GM04503 (cell line): ENCODE measurements at places on chromosomes 11 and 22.
A peak's percentile ranks its signal among the peaks of the same experiment; 100 is the strongest.

DNA sequence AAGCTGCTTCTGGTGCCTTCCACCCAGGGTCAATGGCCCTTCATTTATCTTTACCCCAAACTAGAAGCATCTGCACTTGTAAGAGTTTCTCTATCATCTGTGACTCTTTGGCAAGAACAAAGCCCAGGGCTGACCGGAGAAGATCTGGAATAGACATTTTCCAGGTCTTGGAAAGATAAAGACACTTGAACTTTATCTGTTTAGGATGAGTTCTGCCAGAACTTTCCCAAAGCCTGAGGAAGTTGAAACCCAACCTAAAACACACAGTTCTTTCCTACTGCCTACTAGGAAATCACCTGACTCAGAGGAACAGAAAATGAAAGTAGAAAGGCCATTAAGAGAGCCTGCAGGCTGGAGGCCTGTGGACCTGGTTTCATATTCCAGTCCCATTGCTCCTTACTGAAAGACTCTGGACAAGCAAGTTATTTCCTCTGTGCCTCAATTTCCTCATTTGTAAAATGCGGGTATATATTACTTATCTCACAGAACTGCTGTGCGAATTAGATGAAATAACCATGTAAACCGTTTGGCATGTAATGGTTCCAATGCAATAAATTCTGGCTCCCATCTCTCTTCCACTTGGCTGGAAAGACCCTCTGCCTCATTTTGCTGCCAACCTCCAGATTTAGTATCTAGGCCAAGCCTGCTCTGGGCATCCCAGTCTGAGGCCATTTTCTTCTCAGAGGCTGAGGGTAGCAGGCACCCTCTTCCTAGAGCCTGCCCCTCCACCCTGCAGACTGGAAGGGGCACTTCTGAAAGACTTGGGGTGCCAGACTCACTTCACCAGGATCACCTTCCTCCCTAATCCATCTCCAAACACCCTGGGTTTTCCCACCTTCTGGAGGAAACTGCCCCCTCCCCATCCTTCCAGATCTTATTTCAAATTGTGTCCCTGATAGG, 1.2 kb downstream of the UBE2L6 start:
- peak; percentile 3 for DNase-seq

DNA sequence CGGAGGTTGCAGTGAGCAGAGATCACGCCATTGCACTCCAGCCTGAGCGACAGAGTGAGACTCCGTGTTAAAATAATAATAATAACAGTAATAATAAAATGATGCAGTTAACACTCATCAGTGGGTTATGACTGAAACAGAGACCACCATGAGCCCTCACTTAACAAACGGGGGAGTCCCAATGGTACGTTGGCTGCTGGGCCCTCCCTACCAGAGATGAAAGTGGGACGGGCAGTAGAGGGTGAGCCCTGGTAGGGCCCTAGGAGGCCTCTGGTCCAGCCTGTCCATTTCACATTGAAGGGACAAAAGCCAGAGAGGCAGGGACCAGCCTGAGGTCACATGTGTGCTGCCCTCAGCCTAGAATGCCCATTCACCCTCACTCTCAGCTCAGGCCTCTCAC, 13.7 kb upstream of the KIAA0930 start:
- no peak for DNase-seq

DNA sequence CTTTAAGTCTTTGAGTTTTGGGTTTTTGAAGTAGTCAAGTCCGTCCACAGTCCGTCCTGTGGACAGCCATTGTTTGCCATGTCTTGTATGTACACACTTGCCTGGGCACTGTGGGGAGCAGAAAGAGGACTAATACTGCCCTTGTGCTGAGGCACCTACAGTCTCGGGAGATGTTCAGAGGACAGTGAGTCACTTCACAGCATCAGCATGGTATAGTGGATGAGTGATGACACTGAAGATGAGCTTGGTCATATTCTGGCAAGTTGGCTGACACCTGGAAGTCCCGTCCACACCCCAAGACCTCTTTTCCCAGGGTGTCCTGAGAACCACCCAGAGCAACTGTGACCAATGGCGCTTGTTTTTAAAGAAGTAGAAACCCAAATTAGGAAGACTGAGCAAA, 29.2 kb downstream of the NF2 start:
- DNase-seq: no peak

DNA sequence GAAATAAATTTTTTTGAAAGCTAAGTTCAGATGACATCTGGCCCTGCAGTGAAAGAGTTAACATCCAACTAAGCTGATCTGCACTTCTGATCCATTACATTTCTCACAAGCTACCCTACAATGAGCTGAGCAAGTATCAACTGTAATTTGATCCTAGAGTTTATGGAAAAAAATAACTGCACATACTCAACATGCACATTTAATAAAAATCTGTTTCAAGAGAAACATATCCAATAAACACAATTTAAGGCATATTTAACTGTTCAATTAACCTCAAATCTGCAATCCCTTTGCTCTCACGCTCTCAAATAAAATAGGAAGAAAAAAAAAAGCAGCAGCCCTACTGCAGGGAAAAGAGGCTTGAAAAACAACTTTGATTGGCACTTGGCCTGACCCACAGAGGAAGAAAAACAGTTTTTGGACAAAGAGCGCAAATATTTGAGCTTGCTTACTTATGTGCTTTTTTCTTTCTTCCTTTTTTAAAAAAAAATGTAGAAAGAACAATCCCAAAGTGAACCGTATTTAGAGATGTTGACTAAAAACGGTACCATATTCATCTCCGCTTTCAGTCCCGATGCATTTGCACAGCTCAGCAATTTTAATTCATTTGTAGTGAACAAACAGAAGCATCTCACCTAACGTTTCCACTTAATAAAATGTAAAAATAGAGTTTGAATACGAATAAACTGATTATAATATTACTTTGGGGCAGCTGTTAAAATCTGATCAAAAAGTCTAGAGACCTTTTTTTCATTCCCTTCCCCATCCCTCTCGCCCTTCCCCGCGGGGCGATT, 1.6 kb downstream of the SESN3 start:
- no peak for DNase-seq

- no peak for DNase-seq
Observed at GRCh38 chr11:69465236-69466000, 16.0 kb upstream of the LINC01488 start.

DNA sequence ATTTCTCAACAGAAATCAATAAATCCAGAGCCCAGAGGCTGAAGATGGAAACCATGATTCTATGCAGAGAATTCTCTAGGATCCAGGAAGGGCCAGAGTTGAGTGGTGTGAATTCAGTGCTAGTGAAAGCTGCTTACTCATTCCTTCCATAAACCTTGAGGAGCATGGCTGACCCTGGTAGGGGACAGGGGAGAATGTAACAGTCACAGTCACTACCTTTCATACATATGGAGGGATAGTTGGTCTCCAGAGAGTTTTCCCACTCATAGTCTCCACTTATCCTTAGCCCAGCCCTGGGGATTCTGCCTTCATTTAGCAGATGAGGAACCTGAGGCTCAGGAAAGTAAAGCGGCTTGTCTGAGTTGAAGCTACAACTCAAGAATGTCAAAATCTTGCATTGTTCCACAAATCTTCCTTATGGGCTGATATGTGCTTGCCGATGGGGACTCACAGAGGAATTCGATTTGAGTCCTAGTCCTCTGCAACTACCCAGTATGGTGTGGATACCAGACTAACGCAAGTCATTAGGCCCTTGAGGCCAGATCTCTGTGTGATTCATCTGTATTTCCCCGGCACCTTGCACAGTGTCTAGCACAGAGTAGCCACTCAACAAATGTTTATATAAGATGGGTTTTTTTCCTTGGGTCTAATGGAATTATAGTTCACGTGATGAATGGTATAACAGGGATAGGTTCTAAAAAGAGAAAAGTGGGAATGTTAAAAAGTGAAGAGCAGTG, 3.7 kb upstream of the ANAPC15 start:
- DNase-seq: no peak

DNA sequence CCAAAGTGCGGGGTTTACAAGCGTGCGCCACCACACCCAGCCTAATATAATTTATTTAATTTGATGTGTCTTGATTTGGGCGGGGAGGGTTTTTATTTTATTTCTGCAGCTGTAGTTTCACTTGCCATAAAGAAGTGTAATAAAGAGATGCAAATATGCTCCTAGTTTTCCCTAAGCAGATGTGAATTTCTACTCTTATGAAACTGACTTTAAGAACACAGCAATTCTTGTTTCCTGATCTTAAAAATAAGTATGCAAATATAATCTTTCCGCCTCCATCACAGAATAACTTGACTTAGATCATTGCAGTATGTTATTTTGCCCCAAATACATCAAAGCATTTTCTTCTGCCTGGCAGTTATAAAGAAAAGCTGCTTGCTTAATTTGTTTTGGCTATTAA, 4.4 kb downstream of the SPCS2 start:
- no peak for DNase-seq

- no peak for DNase-seq
Observed at GRCh38 chr22:17774206-17774925, at the start of gene BID. TSS of gene BID (minus strand) at chr22:17774469. CDS start at chr22:17750116, 24,353 bp downstream.

GRCh38 chr11:206526-207207, 532 bp downstream of the BET1L start:
- DNase-seq: no peak

DNA sequence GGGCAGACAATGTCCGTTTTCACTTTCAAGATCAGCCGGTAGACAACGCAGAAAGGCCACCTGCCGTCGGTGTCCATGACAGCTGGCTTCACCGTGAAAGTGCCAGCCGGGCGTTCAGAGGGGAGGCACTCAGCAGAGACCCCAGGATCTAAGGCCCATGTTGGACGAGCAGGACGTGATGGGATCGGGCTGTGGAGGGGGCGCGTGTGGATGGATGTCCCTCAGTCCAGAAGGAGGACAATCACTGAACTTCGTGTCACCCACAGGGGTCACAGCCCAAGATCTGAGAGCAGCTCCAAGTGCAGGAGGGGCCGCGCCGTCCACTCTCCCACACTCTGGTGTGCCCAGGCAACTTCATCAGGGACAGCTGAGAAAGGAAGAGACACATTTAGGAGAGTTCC, 164.4 kb downstream of the BRD1 start:
- DNase-seq: no peak

DNA sequence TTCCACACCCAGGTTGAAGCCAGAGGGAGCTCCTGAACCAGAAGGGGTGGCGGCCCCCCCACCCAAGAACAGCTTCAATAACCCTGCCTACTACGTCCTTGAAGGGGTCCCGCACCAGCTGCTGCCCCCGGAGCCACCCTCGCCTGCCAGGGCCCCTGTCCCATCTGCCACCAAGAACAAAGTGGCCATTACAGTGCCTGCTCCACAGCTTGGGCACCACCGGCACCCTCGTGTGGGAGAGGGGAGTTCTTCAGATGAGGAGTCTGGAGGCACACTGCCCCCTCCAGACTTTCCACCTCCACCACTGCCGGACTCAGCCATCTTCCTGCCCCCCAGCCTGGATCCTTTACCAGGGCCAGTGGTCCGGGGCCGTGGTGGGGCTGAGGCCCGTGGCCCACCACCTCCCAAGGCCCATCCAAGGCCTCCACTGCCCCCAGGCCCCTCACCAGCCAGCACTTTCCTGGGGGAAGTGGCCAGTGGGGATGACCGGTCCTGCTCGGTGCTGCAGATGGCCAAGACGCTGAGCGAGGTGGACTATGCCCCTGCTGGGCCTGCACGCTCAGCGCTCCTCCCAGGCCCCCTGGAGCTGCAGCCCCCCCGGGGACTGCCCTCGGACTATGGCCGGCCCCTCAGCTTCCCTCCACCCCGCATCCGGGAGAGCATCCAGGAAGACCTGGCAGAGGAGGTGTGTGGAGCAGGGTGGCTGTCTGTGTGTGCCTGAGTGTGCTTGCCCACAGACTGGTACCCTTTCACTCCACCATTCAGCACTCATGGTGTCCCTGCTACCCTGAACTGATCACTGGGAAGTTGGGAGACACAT, 6.7 kb downstream of the PHOX2A start:
- no peak for DNase-seq

DNA sequence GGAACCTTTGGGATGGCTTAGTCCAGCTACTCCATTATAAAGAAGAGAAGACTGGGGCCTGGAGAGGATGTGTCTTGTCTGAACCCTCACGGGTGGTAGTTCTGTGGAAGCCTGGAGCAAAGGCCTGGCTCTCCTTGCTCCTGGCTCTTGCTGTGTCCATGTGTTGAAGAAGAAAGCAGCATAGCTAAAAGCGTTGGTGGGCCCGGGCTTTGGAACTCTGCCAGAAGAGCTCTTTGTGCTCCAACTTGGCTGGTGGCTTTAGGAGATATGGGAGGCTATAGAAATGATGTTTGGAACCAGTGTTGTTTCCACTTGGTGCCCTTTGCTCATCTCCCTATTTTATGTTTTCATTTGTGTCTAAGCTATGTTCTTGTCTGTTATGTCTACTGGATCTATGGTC, 131.1 kb downstream of the DBX1 start:
- DNase-seq: no peak

GRCh38 chr22:48957987-48958321, 869.7 kb downstream of the BRD1 start:
- DNase-seq: no peak

GRCh38 chr11:69240332-69241074, 53.5 kb upstream of the MYEOV start:
- no peak for DNase-seq

GRCh38 chr11:69297787-69298266, 3.9 kb downstream of the MYEOV start:
- DNase-seq: no peak

DNA sequence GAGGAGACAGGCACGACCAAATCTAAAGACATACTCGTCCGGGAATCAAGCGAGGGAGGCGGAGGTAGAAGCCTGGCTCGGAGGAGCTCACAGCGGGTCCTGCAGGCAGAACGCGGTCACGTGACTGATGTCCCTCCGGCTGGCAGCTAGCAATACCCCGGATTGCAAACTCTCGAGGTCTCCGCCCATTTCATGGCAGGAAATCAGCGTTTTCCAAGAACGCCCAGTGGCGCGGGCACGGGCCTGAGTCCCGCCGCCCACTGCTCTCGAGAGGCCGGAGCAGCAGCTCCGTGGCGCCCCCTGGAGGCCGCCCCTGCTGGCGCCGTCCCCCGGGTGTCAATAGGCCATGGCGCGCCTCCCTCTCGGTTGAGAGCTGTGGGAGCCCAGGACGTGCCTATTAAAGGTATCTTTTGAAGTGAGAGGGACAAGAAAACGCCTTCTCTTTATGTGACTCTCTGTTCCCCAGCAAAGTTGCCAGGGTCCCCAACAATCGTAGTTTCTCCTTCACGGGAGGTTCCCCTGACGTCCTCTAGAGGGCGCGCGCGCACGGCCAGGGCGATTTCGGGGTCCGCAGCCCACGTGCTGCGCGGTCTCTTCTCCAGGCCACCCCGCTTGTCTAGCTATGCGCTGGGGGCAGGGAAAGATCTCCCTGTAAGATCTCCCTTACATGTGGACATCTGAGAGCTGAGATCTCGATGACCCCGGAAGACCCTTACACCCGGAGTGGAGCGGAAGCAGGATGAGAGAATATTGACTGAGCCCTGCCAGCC, 37.3 kb upstream of the RBFOX2 start:
- peak; percentile 73 for DNase-seq

- no peak for DNase-seq
Observed at GRCh38 chr22:49286181-49286760, 541.4 kb downstream of the BRD1 start.

GRCh38 chr11:134993691-134994243, 581.7 kb upstream of the B3GAT1 start:
- no peak for DNase-seq

- DNase-seq: no peak
Observed at GRCh38 chr11:62008193-62008592, 40.8 kb upstream of the FTH1 start.
